Spinal cord (tissue), 10 donors: ENCODE measurements at places on chromosomes 4 and X. TPM values are rescaled to one million over a fixed set of nuclear protein-coding genes. Genes with fewer than 3 reads are reported as not detected.

GRCh38 chrX:115940888-115941332 is 229.6 kb upstream of the AGTR2 start:
- peak; percentile 97 for DNase-seq

DNA sequence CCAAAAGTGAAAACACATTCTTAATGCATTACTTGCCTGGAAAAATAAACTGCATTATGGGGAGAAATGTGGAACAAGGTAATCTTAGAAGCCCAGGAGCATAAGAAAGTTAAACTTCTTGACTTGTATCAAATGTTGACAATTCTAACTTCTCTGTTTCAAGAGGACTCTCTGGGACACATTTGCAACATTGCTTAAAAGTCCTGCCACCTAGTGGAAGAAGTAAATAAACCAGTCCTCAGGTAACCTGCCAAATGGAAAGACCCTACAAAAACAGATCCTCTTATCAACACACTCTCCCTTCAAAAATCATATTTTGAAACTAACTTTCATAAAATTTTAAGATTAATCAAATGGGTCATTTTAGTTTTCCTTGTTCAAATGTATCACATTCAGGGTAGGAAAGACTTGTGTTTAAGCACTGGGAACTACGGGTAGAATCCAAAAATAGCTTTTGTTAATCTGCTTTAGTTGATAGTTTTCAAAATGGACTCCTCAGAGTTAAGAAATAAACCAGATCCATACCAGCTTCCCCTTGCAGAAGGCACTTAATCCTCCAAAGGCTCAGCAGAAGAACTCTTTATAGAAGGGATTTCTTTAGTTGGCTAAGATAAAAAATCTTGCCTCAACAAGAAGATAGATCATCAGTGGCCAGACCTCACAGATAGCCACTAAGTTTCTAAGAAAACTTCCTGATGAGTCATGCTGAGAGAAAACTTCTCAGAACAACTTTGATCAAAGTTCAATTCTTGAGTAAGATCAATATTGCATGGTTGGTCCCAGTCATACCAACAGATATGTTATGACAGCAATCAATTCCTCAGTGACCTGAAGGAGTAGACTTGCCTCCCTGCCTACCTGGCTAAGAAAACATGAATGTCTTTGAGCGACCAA is 141.7 kb downstream of the HHIP start:
- peak; percentile 8 for DNase-seq

GRCh38 chrX:46673620-46674359 is 85.1 kb downstream of the SLC9A7 start:
- DNase-seq, result no peak

DNA sequence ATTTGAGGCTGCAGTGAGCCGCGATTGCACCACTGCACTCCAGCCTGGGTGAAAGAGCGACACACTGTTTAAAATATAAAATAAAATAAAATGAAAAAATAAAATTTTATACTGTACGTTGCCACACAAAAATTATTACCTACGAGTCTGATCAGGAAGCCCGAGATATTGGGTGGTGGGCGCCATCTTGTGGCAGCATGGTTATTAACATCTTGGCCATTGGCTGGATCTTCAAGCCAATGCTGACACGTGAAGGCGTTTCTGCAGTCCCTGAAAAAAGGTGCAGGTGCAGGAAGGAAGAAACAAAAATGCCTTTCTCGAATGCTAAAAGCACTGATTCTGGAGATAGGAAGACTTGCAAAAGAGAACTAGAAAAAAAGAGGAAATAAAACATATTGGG is 4.9 kb upstream of the TLR8 start:
- peak; percentile 13 for DNase-seq

DNA sequence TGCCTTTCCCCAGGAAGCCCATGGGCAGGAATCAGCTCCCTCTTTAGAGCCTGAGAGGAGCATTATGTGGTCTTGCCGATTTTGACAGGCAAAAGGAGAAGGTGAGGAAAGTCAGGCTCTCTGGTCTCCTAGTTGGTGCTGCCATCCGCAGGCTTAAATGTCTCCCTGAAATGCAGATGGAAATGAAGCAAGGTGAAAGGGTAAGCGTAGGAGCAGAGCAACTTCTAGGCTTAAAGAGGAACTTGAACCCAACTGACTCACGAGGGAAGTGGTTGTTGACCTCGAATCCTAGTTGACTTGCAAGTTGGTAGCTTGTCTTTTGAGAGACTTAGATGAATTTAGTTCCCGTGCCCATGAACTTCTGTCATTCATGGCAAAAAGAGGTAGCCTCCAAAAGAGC is 205.9 kb downstream of the PTTG2 start:
- no peak for DNase-seq

GRCh38 chrX:36575670-36576069 is 432.5 kb upstream of the FAM47C start:
- DNase-seq, result no peak

SYTL4 gene
- total RNA-seq, result 33.7 TPM

CSAG1 gene
- not detected for total RNA-seq

GRCh38 chrX:154136627-154137161 is 7.3 kb upstream of the OPN1LW start:
- DNase-seq, result peak; percentile 47
